ENCODE measurements at places on chromosomes 6 and 20. TPM values are rescaled to one million over a fixed set of nuclear protein-coding genes. Genes with fewer than 3 reads are reported as not detected.

GRCh38 chr6:166341464-166341863 is 881 bp downstream of the SFT2D1 start:
- DNase-seq, result no peak

TRIM10 gene
- total RNA-seq, result not detected

CDH22 gene
- not detected for total RNA-seq

DNA sequence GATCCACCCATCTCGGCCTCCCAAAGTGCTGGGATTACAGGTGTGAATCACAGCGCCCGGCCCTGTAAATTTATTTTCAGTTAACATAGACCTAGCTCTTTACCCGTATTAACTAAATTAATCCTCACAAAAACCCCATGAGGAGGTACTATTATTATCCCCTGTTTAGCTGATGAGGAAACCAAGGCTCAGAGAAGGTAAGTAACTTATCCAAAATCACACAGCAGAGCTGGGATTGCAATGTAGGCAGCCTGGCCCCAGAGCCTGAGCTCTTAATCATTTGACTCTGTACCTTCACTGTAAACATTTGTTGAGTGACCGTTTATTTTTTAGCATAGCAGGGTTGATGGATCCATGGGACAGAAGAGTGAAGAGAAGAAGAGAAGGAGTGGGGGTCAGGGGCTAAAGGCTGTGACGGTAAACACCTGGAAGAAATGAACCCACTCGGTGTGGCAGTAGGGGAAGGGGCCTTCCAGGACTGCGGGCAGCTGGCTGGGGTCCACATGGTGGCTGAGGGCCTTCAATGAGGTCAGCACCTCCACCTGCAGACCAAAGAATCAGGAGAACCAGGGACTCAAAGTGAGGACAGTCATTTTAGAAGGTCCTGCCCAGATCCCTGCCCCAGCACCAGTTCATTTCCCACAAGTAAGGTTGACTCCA is 35.2 kb downstream of the KIAA1755 start:
- DNase-seq, result no peak

DNA sequence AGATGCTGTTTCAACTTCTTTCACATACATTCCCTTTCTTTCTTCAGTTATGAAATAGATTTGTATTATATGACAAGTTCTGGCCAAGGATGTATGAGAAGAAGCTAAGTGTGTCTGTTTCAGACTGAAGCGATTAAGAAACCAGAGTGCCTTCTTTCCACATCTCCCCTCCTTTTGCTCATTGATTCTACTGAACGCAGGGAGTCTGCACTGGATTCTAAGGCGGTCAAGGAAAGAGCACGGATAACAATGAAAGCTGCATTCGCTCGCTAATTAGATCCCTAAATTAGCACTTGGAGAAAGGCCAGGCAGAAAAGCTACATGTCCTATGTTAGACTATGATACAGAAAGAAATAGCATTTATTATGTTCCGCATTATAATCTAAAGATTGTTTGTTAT is 267.7 kb downstream of the HAO1 start:
- no peak for DNase-seq

DPPA5 gene
- not detected for total RNA-seq

GRCh38 chr6:3825851-3826581 is 23.2 kb upstream of the FAM50B start:
- peak; percentile 88 for DNase-seq

GRCh38 chr6:140271759-140272377 is 897.4 kb upstream of the CITED2 start:
- peak; percentile 2 for DNase-seq

- peak; percentile 15 for DNase-seq
Measured at GRCh38 chr6:70547313-70547712, 19.4 kb upstream of the SDHAF4 start.

DNA sequence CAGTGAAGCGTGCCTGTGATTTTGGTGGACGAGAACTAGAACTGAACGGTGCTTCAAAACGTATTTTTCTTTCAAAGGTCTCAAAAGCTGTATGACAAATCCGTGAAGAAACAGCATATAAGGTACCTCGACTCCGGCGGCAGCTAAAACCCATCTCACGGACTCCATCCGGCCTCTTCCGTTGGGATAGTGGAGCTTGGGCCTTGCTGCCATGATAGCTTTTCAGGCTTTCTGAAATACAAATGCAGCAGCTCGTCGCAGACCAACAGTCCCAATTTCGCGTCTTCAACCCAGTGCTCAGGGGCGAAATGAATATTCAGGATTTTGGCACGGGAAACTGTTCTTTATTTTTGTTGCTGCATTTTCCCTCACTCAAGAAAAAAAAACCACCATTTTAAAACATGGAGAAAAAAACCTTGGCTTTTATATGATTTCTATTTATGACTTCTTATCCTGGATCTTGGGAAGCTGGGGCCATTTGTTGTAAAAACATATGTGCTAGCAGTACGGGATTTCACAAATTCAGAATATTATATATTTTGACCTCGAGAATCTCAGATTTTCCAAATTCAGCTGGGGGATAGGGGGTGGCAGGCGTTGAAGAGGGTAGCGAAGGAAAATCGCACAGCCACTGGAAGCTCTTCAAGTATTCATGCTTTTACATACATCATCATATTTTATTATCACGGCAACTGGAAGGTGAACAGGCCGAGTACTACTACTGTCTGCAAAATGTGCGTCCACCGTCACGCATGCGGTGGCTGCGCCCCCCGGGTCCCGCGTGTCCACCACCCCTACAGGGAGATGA is 849 bp downstream of the GSTA4 start:
- DNase-seq, result peak; percentile 59

DNA sequence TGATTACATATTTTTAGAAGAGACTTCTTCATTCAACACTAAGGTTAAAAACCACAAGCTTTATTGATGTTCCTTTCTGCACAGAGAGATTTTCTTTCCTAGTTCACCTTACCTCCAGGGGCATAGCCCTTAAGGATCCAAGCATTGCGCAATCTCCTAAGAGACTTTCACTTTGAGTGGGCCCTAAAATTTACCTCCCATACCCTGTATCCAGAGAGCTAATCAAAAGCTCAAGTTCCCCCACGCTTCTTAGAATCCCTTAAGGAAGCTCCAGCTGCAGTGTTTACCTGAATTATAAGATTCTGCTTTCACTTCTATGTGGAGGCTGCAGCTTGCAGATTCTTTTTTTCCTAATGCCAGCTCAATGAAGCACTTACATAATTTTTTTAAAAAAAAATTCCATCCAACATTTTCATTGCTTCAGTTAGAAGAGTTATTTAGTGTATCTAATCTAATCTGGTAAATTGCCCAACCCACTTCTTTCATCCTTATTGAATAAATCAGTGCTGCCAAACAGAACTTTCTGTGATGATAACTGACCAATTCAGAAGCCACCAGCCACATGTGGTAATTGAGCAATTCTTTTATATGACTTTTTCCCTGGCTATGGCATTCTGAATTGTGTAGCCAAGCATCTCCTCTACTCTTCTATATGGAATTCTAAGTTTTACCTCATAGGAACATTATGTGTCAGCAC is 24.6 kb upstream of the SPTLC3 start:
- DNase-seq, result no peak

DNA sequence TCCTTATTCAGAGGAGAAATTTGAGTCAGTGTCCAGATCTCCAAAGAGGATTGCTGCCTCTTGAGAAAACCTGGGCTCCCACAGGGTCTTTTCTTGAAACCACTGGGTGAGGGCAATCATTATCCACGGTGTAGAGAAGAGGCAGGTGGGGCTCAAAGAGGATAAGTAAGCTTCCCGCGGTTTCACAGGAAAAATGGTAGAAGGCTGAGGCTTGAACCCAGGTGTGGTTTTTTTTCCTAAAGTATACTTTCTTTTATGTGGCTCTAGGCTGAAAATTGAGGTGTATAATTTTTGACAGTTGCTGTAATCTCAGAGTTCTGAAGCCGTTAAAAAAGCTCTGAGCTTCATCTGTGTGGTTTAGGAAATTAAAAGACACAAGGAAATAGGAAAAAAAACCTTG is 164.5 kb downstream of the FARS2 start:
- no peak for DNase-seq

DNA sequence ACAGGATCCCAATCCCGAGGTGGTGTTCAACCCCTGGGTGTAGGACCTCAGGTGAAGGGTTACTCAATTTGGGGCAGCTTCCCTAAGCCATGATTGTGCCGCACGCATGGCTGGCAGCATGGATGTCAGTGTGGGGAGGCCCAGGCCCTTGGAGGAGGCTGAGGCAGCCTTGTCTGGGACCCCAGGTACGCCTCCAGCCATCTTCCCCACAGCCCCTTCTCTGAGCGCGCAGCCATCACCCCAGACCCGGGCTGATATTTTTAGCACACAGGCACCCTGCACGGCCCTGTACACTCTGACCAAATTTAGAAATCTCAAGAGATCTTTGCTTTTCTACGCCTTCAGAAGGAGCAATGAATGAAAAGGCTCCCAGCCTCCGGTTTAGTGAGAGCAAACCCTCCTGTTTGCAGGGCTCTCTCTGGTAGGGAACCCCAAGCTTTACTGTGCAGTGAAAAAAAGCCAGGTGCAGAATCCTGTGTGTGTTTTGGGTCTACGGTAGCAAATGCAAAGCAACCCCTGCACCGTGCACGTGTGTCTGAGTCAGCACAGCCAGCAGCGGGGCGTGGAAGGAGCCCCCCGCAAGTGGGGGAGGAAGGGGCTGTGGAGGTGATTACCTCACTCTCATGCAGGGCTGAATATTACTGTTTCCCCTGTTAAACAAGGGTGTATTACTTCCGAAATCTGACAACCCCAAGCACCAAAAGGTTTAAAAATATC is 44.3 kb downstream of the CTCFL start:
- DNase-seq, result no peak

VGLL2 gene
- not detected for total RNA-seq

- DNase-seq, result no peak
Measured at GRCh38 chr20:14127514-14128223, 132.4 kb downstream of the MACROD2 start.

SLC44A4 gene
- 78.8 TPM for total RNA-seq

DNA sequence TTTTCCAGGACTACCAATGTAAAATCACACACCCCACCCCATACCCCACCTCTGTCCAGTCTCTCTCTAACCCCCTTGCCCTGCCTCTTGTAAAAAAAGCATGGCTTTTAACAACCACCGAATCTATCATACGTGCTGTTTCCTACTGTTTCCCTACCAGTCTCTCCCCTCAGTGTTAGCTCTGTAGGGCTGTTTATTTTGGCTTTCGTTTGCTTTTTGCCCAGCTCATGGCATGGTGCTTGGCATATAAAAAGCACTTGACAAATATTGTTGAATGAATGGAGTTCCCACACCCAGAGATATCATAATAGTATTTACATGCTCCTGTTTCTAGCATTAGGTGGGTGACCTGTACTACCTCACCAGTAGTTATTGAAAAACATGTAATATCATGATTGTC is 148.2 kb downstream of the OPRM1 start:
- no peak for DNase-seq

DNA sequence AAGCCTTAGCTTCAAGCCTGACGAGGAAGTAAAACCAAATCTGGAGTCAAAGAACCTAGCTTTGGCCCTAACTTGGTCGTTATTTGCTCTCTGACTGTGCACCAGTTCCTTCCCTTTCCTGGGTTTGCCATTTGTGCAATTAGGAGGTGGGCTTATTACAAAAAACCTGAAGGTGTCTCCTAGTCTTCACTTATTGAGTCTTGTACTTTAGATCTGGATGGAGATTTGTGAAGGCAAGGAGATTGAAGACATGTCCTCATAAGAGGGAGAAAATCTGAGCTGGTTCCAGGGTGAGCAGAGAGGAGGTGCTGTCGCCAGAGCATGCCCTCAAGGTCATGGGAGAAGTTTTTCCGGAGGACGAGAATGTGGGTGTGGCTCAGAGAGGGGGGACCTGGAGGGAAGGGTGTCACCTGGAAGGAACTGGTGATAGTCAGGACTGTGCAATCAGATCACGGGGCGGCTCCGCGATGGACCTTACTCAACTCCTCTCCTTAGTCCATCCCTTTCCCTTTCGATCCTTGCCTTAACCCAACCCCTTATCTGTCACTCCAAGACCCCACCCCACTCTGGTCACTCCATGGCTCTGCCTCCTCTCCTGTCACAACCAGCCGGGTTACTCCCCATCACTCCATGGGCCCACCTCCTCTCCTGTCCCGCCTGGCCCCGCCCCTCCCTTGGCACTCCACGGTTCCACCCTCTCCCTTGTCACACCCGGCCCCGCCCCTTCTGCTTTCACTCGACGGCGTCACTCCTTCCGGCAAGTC is 588 bp upstream of the ACSS2 start:
- DNase-seq, result no peak

DNA sequence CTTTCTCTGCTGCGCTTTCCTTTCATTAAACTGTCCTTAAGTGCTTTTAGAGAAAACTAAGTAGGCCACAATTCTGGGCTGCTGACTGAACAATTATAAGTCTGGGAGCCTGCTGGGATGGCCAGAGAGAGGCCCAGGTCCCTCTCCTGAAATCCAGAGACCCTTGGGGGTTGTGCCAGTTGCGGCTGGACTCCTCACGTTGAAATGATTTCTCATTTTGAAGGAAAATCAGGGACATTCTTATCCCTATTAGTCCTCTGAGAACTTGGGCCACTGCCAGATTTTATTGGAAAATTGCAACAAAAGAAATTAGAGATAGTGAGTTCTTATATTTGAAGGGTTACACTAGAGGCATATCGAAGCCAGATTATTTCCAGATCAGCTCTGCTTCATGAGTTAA is 145.1 kb downstream of the CLIC5 start:
- peak; percentile 33 for DNase-seq

GRCh38 chr20:31440012-31440659 is at the start of gene DEFB123:
TSS of gene DEFB123 (plus strand) at chr20:31440632. CDS start at chr20:31440699, 67 bp downstream.
- no peak for DNase-seq

- DNase-seq, result peak; percentile 63
Measured at GRCh38 chr20:57695012-57695411, 14.8 kb downstream of the PMEPA1 start.

HLA-DQB1 gene
- 56.8 TPM for total RNA-seq

DNA sequence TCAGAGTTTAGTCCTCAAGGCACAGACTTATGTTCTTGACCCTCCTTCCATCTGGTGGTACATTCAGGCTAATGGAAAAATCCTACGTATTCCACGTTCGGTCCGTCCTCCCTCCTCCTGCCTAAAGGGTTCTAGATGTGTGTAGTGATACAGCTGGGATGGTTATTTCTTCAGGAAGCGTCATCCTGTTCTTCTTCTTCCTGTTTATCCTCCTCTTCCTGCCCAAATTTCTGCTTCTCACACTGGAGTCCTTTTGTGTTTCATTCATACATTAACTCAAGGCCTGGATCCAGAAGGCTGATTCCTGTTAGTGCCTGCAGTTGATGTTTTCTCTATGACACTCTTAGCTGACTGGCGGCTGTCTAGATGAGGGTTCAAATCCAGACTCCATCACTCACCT is 16.8 kb upstream of the UNC93A start:
- no peak for DNase-seq

PSORS1C2 gene
- total RNA-seq, result not detected

- no peak for DNase-seq
Measured at GRCh38 chr20:16587066-16587465, 13.8 kb upstream of the KIF16B start.

GRCh38 chr6:37171970-37172812 is 2.2 kb downstream of the PIM1 start:
- peak; percentile 83 for DNase-seq
